Activated CD8-positive, alpha-beta memory T cell treated with anti-CD3 and anti-CD28 coated beads for 1 hour (primary cell): ENCODE measurements at places on chromosomes 6 and 20.

GRCh38 chr20:51804754-51805153 lies 2.4 kb upstream of the SALL4 start:
- DNase-seq = no peak

- DNase-seq = no peak
Observed at GRCh38 chr20:56554869-56555268, 21.8 kb downstream of the FAM209B start.

DNA sequence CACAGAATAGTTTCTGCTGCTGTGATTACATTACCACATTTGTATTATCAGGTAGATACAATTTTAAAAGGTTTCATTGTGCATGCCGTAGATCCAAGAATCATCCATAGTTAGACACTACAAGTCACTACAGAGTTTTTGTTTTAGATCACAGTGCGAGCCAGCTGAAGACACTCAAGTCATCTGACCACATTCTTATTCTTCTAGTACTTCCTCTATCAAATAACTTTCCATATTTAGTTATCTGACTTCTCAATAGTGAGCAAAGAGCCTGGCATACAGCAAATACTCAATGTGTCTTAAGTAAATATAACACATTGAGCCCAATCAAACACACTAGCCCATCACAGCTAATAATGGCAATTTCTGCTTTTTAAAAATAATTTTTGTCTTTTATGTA lies 195.4 kb downstream of the ASCC3 start:
- DNase-seq = no peak

GRCh38 chr6:14948586-14949245 lies 297.2 kb upstream of the JARID2 start:
- DNase-seq = no peak

- peak; percentile 8 for DNase-seq
Observed at GRCh38 chr20:4108495-4109306, 93.3 kb upstream of the RNF24 start.

DNA sequence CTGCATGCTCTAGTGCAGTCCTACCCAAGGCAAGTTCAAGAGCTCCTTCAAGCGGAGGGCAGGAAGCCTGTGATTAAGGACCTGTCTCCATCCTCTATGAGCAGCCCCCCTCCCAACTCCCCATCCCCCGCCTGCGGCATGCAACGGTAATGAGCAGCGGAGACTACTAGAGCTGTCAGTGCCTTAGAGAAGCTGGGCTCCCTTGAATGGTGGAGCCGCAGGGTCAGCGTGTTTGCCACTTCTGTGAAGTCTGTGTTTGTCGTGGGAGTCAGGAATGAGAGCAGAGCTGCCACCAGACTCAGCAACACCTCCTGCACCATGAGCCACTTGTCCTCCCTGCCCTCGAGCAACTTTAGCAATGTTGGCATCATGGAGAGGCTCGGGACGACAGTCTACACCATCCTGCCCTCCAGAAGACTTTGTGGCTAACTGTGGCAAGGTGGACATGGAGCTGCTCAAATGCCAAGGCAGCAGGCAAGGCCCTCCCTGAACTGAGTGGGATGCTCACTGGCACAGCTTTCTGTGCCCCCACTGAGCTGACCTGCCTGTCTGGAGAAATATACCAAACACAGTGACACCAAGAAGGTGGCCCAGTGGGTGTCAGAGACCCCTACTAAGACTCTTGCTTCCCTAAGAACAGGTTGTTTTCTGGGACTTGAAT lies 23.8 kb upstream of the SYNDIG1 start:
- DNase-seq = no peak

DNA sequence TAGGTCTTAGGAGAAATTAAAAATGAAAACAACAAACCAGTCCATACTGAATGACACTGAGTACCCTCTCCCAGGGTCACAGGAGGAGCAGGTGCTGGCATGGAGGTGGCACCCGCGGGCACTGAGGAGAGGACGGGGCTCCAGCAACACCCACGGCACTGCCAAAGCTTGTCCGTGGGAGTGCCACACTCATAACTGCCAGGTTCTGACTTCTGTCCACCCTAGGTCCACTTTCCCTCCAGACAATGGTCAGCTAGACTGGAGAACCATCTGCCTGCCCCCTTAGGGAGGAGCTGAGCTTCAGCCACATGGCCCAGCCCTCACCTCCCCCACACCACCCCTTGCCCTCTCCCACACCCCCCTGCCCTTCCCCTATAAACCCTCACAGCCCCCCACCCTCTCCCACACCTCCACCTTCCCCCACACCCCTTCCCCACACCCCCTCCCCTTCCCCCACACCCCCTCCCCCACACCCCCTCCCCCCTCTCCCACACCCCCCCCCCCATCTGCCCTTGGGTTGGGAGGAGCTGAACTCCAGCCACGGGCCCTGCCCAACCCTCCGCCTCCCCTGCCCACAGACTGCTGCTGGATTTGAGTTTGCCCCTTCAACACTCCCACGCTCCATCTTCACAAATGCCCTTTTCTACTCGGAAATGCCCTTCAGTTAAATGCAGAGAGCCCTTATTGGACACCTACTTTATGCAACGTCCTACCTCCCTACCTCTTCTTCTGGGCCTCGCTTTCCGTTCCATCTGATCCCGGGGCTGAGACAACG lies 129.6 kb downstream of the TAF4 start:
- no peak for DNase-seq

- no peak for DNase-seq
Observed at GRCh38 chr6:69974193-69974592, 107.8 kb downstream of the COL19A1 start.

DNA sequence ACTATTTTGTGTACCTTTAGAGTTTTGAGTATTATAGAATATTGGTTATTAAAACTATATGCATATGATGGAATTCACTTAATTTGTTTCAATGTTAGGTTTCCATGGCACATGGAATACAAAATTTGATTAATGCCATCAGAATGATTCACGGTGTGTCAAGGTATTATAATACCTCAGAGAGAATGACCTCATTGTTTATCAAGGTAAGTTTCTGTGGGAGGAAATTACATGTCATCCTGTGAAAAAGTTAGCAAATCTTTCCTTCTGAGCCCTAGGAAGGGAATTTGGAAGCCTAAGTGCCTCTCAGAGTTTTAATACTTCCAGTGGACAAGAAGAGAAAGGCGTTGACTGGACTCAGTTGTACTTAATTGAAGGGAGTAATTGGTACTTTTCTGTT lies 40.8 kb downstream of the DNAH8 start:
- no peak for DNase-seq

- no peak for DNase-seq
Observed at GRCh38 chr6:21928827-21929226, 335.3 kb downstream of the SOX4 start.
